Right hindlimb (tissue), 1 donor: ENCODE measurements at places on chromosomes 2 and 18.
A peak's percentile ranks its signal among the peaks of the same experiment; 100 is the strongest.

GRCh38 chr2:145751629-145752028 is 1231.7 kb upstream of the ZEB2 start:
- no peak for DNase-seq

GRCh38 chr18:69870736-69871135 is 76.9 kb downstream of the CD226 start:
- DNase-seq, result no peak

DNA sequence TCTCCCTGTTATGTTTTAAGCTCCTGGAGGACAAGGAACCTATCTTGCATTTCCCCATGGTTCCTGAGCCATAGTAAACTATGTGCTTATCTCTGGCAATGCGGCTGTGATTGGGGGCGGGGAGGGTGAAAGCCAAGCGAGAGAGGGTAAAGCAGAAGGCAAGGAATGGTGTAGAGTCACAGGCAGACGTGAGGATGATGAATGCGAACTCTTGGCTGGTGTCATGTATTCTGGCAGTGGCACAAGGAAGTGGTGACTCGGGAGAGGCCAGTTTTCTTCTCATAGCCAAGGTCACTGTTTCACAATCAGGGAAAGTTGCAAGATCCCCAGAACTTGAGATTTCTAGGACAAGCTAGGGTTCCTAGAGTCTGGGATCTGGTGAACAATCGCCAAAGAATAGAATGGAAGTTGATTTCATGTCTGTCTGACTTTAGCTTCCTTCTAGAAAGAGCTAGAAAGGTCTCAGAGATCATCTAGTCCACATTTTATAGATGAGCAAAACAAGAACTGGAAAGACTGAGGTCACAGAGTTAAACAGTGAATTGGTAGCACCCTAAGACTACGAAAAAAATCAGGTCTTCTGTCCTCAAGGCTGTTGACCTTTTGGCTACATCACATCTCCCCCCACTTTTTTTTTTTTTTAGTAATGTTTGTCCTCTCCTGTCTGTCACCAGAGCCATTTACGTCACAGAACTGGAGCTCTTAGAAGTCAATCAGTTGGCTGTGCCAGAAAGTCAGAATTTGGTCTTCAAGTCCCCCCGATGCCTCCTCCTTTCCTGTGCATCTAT is 137.0 kb downstream of the BCL11A start:
- no peak for DNase-seq

GRCh38 chr2:134745023-134745422 is 26.2 kb upstream of the TMEM163 start:
- no peak for DNase-seq

- no peak for DNase-seq
These were observed 25.0 kb upstream of the FAHD2A start for GRCh38 chr2:95377216-95378123.

DNA sequence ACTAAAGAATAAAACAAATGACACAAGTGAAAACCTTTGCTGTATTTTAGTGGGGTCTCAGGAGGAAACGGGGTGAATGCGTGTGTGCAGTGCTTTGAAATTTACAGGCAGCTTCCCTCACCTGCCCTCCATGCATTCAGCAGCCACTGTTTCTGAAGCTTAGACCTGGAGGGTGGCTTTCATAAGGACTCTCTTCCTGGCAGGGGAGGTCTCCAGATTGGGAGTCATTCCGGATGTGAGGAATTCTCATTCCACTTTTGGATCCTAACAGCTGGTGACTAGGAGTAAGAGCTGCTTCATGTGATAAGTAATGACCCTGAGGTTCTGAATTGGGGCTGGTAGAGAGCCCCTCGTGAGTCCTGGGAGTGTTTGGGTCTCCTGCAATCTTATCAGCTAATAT is 192.5 kb downstream of the SH3BP4 start:
- DNase-seq, result no peak

DNA sequence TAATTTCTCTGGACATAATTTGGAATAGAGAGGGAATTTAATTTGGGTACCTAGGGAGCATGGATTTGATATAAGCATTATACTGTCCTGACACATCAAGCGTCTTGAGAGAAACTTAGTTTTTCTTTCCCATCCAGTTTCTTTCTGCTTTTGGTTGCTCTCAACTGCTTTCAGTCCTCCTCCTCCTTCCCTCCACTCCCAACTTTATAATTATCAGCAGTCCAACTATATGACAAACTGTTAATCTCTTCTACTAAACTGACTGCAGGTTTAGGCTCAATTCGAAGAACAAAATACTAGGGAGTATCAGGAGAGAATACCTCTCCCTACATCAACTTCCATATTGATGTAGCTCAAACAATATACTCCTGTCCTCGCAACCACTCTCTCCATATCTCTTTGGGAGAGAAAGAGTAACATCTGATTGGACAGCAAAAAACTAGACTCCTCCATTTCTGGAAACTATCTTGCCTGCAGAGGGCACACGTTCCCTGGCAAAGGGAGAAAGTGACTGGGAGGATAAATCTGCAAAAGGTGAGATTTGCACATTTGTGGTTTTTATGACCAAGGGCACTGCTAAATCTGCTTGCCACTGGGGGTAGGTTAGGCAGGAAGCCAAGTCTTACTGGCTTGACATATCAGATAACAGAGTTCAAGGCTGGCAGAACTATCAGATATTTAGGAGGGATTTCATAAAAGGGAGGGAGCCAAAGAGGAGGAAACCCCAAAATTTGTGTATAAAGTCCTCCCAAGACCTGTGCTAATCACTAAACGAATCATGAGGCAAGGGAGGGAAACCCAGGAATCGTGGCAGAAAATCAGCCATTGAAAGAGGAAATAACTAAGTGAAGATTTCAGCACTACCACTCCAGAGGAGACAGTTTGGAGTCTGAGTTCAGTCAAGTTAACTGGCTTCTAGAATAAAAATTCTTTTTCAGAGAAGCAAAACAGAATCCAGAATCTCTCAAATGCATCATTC is 40.0 kb downstream of the ICA1L start:
- DNase-seq, result peak; percentile 63

DNA sequence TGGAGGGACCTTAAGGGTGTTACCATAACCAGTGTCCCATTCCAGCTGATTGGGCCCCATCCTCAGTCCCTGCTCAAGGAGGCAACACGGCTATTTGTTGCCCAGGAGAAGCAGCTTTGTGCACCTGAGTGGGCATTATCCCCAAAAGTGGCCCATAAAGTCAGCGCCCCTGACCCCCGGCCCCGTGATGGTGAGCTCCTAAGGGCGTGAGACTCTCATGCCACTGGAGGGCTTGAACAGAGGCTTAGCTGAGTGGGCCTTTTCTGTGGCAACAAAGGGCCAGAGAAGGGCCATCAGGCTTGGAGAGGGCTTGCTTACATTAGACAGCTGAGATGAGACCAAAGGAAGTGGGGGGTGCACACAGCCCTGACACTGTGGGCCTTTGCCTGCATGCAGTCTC is 99.2 kb upstream of the RAB6C start:
- DNase-seq, result no peak

GRCh38 chr2:127770973-127771735 is 39.8 kb downstream of the WDR33 start:
- no peak for DNase-seq

GRCh38 chr2:160429248-160430000 is 64.2 kb downstream of the RBMS1 start:
- no peak for DNase-seq

- DNase-seq, result no peak
These were observed 74.0 kb downstream of the COL3A1 start for GRCh38 chr2:189048189-189048588.

- no peak for DNase-seq
These were observed 7.2 kb downstream of the SLC66A2 start for GRCh38 chr18:79944126-79944731.

- DNase-seq, result peak; percentile 54
These were observed 26.5 kb upstream of the IGFBP2 start for GRCh38 chr2:216606551-216607276.

DNA sequence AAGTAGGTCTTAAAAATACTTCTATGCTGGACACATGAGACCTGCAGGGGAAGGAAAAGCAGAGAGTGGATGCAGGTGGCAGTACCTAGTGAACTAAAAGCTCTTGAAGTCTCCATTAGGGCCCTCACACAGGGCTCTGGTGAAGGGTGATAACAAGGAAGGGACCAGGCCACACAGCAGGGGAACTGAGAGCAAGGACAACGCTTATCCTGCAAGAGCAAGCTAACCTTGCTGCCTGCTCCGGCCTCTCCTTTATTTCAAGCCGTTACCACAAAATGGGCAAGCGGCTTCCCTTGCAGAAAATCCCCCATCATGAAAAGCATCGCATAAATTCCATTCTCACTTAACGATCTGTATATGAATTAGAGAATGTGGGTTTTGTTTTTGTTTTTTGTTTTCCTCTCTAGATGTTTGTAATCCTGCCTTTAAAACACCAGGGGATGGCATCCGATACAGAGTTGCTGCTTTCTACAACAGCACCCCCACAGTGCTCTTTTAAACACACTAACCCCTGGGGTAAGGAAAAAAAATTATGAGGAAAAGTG is 64.5 kb downstream of the CACNB4 start:
- DNase-seq, result no peak

- no peak for DNase-seq
These were observed 2.2 kb downstream of the MOCOS start for GRCh38 chr18:36189486-36189885.

GRCh38 chr2:12619975-12620374 is 96.8 kb upstream of the TRIB2 start:
- no peak for DNase-seq
